ENCODE measurements at places on chromosomes 7 and 10.
A peak's percentile ranks its signal among the peaks of the same experiment; 100 is the strongest.

- peaks cover 14% of the 10 kb centered on the region for H3K4me1 ChIP-seq
- H3K36me3 ChIP-seq = no peaks in the 10 kb centered on the region
- H3K27ac ChIP-seq = no peak overlapping the region
- DNase-seq = no peak
- no peak overlapping the region for H3K4me3 ChIP-seq
Measured at GRCh38 chr10:72108830-72109635, 20.7 kb upstream of the SPOCK2 start.

DNA sequence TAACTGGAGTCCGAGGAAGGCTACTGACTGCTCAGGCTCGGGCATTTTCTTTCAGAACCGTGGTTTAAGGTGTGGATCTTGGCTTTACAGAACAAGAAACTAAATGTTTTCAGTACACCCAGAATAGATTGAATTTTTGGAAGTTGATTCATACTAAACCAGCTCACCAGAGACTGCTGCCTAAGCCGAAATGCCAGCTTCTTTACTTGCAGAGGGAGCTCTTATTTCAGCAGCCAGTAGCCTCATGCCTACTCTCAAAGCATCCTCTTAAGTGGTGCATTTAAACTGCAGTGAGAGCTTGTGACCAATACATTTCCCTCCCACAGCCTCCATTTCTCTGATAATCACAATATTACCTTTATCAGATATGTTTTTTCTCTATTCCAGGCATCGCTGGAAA is 615.1 kb downstream of the SUGCT start:
- H3K4me1 ChIP-seq = no peaks in the 10 kb centered on the region
- H3K4me3 ChIP-seq = no peak overlapping the region
- H3K27ac ChIP-seq = no peak overlapping the region
- no peak for DNase-seq
- no peaks in the 10 kb centered on the region for H3K36me3 ChIP-seq

DNA sequence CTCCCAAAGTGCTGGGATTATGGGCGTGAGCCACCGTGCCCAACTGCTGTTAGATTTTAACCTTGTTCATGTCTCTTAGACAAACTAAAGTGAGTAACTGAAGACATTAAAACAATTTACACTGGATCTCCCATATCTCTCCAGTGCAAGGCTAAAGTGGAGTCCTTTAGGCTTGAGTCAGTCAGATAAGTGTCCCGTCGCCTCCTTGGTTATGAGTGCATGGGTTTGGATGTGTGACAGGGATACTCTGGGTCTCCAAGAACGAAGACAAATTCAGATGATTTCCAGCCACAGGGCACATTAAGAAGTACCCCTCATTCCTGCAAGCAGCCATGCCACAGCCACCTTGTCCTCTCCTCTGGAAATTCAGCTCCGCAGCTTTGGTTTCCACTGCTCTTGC is 66.1 kb upstream of the PDZD8 start:
- H3K27me3 ChIP-seq = no peaks in the 10 kb centered on the region
- H3K27ac ChIP-seq = no peak overlapping the region
- no peaks in the 10 kb centered on the region for H3K36me3 ChIP-seq
- H3K4me1 ChIP-seq = no peaks in the 10 kb centered on the region

GRCh38 chr10:96339956-96340904 is 18.6 kb downstream of the OPALIN start:
- no peaks in the 10 kb centered on the region for H3K36me3 ChIP-seq
- DNase-seq = peak; percentile 82
- no peak overlapping the region for H3K27ac ChIP-seq
- H3K4me3 ChIP-seq = no peak overlapping the region

GRCh38 chr10:48384699-48384982 is 78.2 kb downstream of the MAPK8 start:
- H3K27me3 ChIP-seq = no peaks in the 10 kb centered on the region
- H3K36me3 ChIP-seq = no peaks in the 10 kb centered on the region
- H3K27ac ChIP-seq = no peak overlapping the region
- H3K4me1 ChIP-seq = peaks cover 28% of the 10 kb centered on the region

DNA sequence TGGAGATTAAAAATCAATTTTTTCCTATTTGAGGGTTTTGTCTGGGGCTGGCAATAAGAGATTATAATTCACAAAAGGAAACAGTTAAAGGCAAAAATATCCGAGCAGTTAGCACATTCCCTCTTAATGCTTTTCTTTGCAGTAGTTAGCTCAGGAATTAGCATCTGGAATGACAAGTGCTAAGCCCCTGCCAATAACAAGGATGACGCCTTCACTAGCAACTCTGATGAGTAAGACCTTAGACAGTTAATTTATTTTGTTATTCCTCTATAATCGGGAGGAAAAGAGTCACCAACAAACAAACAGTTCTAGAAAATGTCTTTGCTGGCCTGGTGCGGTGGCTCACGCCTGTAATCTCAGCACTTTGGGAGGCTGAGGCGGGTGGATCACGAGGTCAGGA is 151.3 kb downstream of the TRIL start:
- H3K27ac ChIP-seq = no peak overlapping the region
- H3K4me1 ChIP-seq = no peaks in the 10 kb centered on the region
- no peaks in the 10 kb centered on the region for H3K27me3 ChIP-seq
- H3K36me3 ChIP-seq = no peaks in the 10 kb centered on the region
- no peak for DNase-seq

DNA sequence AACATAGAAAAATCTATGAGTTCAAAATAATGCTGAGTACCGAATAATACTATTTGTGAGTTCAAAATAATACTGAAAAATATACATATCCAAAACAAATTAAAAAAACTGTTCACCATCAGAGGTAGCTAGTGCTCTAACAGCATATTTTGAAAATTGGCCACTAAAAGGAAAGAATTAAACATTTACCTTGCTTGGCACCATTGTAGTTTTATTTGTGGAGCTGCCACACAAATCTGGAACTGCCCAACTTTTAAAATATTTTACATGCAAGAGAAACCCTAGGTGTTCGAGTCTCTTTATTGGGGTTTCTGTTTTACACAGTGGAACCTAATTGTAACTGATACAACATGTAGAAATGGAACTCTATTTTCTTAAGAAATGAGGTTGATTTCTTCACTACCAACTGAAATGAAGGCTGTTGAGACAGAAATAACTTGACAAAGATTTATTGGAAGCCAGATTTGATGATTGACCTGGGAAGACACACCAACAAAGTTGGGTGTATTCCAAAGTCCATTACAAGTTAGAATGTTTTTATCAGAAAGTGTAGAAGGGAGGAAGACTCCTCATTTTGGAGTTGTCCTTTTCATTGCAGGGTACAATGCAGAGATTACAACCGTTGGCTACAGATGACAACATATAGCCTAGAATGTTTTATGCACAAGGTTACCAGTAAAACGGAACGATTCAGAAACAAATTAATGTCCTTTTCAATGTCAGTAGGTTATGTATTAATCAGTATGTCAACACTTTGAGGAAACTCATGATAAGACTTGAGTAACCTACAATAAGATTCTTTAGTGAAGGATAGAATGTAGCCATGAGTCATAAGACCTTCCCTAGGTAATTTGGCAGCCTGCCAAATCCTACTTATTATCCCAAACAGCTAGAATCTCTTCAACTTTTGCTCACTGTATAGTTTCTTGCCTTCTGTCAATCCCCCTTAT is 73.8 kb upstream of the PAPSS2 start:
- H3K27ac ChIP-seq = peak overlapping the region; percentile 76
- H3K4me3 ChIP-seq = no peak overlapping the region
- peaks cover 19% of the 10 kb centered on the region for H3K4me1 ChIP-seq
- peak; percentile 86 for DNase-seq

- no peak overlapping the region for H3K4me3 ChIP-seq
- H3K27me3 ChIP-seq = peaks cover 8% of the 10 kb centered on the region
- no peaks in the 10 kb centered on the region for H3K36me3 ChIP-seq
- no peaks in the 10 kb centered on the region for H3K4me1 ChIP-seq
- H3K27ac ChIP-seq = no peak overlapping the region
Measured at GRCh38 chr10:89138755-89139490, 68.2 kb downstream of the CH25H start.

Data from hepatocyte (in vitro differentiated cells).